ENCODE measurements at places on chromosomes 4 and X. TPM values are rescaled to one million over a fixed set of nuclear protein-coding genes. Genes with fewer than 3 reads are reported as not detected.
A peak's percentile ranks its signal among the peaks of the same experiment; 100 is the strongest.

DNA sequence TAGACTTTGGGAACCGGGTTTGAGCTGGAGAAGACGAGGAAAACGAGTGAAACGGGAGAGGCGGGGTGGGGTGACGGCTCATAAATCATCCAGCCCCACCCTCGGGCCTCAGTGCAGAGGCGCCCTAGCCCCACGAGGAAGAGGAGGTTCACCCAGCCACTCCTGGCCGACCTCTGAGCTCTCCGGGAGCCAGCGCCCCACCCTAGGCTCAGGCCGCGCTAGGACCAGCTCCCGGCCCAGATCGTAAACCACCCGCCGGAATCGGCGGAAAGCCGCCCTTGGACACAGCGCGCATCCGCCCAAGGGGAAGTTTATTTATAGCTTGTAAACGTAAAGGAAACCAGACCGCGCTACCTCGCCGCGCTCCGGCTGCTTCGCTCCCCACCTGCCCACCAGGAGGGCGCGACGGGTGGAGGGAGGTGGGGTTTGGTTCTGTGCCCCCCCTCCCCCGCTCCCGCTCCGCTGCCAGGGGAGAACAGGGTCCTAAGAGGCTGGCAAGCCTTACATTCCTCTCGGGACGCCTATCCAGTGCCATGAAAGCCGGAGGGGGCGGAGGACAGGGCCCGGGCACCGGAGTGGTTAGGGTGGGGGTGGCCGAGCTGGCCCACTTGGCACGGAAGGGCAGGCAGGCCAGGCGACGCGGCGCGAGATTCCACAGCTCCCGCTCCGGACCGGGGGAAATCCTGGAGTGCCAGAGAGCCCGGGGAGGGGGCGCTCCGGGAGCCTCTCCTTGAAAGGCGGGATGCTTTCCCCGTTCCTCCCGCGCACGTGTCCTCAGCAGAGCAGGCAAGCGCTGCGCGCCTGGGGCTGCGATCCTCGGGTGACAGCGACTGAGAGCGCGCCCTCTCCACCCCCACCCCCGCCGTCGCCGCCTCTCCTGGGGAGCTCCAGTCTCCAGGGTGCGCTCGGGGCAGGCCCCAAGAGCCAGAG lies 84.2 kb downstream of the BCOR start:
- DNase-seq: peak; percentile 78

DNA sequence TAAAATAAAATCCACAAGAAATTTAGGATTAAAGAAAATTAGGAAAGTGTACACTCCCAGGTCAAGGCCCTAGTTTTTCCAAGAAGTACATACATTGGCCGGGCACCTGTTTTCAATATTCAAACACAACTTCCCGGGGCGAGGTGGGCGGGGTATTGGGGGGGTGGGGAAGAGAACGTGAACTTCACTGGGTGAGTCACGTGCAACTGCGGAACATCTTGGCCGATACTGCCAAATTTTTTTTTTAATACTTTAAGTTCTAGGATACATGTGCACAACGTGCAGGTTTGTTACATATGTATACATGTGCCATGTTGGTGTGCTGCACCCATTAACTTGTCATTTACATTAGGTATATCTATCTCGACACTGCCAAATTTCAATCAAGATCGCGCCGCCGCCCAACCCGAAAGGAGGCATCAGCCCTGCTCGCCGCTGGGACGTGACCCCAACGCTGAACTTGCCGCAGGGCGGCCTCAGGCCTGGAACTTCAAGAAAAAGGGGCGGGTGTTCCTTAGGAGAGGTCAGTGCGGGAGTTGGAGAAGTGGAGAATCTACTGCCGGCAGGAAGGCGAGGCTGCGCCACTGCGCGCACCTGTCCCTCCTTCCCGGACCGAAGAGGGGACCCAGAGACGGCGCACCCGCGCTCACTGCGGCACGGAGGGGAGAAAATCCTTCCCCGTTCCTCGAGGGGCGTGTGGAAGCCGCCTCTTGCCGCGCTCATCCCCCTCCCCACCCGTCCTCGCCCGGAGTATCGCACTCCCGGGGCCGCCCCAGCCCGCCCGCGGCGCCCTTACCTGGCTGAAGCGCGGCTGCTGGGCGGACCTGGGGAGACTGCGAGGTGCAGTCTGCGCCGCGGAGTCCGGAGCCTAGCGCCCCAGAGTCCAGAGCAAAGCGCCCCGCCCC lies at the start of gene TEC:
Gene TEC (minus strand): TSS at position 883 of the 905 bp plus-strand sequence. CDS start 41,224 bp downstream, outside the sequence.
- peak; percentile 73 for DNase-seq

DNA sequence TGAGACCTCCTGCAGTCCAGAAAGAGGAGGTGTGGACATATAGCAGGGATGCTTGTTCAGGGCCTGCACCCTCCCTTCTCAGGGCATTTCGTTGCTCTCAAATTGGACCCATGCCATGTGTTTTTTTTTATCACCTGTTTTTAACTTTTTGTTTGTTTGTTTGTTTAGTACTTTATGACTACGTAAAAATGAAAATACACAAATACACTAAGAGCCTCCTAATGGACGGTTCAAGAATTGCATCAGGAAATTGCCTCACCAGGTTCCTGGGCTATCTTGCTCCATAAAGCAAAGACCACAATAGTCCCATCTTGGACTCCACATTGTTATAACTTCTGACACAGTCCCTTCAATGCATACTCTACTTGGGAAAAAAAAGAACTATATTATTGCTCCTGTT lies 1685.9 kb upstream of the TENM3 start:
- no peak for DNase-seq

DNA sequence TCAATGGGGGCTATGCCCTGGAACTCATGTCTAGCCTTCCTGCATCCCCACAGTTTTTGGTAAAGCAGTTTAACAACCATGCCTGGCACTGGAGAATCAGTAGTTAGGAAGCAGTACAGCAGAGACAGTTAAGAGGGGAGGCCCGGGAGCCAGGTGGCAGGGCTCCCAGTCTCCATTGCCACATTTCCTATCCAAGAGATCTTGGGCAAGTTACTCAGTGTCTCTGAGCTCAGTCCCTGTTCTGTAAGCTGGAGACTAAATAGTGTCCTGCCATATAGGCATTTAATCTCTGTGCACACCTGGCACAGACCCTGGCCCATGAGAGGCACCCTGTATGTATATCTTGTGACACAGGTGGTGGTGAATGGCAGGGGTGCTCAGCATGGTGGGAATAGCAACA lies 156.1 kb upstream of the EOLA2 start:
- no peak for DNase-seq

DNA sequence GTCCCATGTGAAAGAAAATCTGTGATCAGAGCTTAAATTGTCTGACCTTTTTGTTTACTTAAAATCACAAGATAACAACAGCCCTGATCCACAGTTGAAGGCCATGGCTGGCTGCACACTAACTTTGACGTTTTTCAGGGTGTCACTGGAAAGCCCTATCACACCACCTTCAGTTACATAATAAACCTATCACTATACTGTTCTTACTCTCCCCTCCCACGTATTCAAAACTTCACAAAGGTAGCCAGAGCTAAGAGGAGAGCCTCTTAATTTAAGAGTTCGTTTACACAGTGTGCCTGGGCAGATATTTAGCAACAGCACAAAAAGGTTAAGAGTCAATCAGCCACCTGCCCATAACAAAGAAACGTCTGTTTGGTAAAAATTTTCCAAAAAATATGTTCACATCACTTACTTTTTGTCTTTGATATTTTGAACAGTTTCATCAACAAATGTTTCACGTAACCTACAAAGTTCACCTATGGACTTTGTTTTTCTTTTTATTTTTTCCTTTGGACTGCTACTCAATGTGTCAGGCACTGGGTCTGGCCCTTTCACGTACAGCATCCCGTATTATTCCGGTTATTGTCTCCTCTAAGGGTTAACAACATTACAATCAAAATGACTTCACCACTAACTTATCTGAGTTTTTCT lies 25.0 kb downstream of the RFC1 start:
- DNase-seq: no peak

DNA sequence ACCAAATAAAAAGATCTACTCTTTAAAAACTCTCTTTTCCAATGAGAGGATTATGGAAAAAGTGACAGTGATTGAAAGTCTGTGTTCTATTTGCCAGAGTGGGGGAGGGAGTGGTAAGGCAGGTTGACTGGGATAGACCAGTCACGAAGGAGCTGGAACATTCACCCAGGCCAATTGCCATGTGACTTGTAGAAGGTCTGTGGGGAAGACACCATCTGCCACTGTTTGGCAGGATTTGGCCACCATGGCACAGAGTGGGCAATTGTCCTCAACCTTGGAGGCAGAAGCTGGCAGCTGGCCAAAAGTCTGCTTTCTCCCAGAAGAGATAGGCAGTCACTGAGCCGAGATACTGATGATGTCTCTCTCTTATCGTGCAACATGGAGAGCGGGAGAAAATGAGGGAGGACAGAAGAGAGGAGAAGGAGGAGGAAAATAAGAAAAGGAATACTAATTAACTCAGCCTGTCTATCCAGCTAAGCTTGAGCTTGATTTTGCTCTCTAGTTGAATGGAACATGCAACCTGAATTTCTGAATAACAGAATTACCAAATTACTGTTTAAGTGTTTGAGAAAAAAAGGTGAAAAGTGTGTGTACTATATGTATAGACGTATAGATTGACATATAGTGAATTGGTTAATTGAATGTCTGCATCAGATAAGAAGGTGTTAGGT lies 267.1 kb downstream of the ARHGAP24 start:
- peak; percentile 51 for DNase-seq

DNA sequence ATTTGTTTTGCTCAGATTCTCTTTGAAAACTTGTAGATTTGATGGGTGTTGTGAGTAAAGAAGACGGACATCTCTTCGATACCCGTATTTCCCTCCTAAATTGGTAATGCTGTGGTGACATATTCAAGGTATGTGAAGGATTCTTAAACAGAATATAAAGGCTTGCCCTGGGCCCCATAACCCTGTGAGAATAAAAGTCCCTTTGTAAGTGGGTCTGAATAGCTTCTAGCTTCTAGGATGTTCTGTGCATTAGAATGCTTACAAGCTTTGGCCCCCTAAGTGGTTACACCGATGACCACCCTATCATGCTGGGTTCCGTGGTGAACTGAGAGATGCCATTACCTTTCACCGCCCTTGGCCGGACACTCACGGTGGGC lies 574 bp upstream of the MOB1B start:
- no peak for DNase-seq

DNA sequence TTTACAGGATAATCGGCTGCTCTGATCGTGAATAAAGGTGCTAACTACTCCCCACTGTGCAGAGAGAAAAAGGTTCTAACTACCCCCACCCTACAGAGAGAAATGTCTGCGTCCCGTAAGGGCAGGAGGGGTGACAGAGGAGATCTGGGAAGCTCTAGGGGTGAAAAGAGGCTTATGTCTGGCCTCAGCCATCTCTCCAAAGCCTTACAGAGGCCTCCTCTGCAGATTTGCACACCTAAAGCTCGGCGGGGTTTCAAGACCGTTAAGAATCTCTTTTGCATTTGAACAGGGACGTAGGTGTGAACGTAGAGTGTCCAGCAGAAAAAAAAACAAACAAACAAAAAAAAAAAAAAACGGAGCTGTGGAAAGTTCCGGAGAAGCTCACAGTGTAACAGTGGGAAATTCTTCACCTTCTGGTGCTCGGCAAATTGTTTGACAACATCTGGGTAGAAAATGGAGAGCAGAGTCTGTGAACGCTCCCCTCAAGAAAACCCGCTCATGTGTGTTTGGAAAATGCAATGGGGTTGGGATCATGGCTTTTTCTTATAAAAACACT lies 161.0 kb downstream of the SHOX start:
- no peak for DNase-seq

- no peak for DNase-seq
Observed at GRCh38 chr4:151955721-151956380, 195.0 kb upstream of the GATB start.

DNA sequence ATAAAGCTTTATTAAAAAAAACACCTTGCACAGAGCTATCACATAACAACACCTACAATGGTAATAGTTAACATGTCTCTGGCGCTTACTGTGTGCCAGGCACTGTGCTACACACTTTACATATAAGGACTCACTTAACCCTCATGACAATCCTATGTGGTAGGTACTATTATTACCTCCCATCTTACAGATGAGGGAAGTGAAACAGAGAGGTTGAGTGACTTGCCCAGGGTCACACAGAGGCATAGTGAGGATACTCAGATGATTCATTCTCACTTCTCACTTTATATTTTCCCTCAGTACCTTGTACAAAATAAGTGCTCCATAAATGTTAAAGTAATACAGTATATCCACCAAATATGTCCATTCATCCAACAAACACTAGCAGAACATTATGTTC lies 43.4 kb upstream of the IQSEC2 start:
- DNase-seq: no peak

GRCh38 chrX:153688506-153688905 lies 780 bp downstream of the SLC6A8 start:
- DNase-seq: no peak

DNA sequence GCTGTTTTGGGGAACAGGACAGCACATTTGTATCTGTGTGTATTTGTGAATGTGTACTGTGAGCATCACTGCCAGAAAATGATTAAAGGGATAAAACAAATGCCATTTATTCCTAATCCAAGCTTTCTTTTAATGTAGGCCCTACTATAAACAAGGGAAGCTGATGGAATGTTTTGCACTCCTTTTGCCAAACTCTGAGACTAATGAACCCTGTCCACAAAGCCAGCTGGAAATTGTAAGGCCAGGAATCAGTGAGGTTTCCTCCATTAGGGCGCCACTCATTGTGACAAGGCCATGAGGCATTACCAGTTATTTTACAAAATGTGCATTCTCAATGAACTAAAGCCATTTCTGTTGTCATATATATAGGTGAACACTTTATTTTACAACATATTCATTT lies 163.0 kb upstream of the NAP1L5 start:
- DNase-seq: no peak

DNA sequence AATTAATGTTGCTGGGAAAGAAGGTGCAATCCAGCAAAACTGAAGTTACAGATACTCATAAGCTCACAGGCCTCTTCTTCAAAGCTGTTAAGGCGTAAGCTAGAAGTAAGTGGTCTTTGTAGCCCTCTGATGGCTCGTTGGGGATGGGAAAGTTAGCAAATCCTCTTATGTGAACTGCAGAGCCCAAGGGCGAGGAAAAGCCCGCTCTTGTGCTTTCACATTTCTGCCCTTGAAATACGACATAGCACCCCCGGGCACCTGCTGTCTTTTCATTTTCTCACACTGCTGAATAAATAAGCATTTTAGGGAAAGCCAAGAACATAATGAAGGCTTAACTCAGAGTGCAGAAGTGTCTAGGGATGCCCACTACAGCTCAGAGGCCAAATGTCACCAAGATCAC lies 73.1 kb upstream of the SORBS2 start:
- no peak for DNase-seq

GRCh38 chr4:21195682-21196081 lies 495.4 kb downstream of the PACRGL start:
- no peak for DNase-seq

- no peak for DNase-seq
Observed at GRCh38 chr4:167102475-167102874, 131.8 kb downstream of the SPOCK3 start.

DNA sequence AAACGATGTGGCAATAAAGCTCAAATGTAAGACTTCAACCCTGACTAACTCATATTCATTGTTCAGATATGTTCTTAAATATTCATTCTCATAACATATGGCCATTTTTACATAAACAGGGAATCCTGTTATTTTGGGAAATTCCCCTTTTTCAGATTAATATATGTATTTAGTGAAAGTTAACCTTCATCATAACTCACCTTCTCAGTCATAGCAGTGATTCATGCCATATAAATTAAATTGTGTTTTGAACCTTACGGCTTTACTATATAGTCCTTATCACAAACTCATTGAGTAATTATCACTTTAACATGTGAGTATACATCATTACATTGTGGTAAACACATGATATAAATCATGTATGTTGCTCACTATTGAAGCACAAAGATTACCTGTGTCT lies 392.5 kb upstream of the TRAM1L1 start:
- DNase-seq: no peak

Gene SUPT20HL1
- total RNA-seq: not detected

Gene CCNB3
- total RNA-seq: 0.17 TPM

Gene DMRTC1B
- not detected for total RNA-seq

Gene APOO
- 105 TPM for total RNA-seq

Gene LRIT3
- total RNA-seq: not detected

Gene C4orf51
- not detected for total RNA-seq

Gene PDGFRA
- 21.6 TPM for total RNA-seq
